ENCODE measurements at places on chromosomes 1 and 21.

DNA sequence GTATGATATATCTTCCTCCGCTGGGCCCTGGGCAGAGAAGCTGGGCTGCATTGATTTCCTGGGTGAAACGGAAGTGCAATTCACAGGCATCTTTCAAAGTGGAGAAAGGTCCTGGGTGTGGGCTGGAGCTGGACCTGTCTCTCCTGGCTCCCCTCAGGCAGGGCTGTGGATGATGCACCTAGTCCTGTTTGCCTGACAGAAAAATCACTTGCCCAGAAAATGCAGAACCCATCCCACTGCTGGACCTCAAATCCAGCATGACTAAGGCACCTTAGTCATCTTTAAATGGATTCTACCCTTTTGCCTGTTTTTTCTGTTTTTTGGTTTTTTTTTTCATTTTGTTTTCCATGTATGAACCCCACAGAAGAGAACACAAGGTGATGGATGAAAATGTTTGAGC, 49.7 kb downstream of the MYSM1 start:
- no peak overlapping the region for H3K4me3 ChIP-seq
- no peaks in the 10 kb centered on the region for H3K4me1 ChIP-seq

GRCh38 chr1:48726139-48726538, 50.6 kb downstream of the BEND5 start:
- no peaks in the 10 kb centered on the region for H3K27me3 ChIP-seq
- H3K4me3 ChIP-seq, result no peak overlapping the region
- H3K27ac ChIP-seq, result no peak overlapping the region
- no peak for DNase-seq
- no peaks in the 10 kb centered on the region for H3K4me1 ChIP-seq

DNA sequence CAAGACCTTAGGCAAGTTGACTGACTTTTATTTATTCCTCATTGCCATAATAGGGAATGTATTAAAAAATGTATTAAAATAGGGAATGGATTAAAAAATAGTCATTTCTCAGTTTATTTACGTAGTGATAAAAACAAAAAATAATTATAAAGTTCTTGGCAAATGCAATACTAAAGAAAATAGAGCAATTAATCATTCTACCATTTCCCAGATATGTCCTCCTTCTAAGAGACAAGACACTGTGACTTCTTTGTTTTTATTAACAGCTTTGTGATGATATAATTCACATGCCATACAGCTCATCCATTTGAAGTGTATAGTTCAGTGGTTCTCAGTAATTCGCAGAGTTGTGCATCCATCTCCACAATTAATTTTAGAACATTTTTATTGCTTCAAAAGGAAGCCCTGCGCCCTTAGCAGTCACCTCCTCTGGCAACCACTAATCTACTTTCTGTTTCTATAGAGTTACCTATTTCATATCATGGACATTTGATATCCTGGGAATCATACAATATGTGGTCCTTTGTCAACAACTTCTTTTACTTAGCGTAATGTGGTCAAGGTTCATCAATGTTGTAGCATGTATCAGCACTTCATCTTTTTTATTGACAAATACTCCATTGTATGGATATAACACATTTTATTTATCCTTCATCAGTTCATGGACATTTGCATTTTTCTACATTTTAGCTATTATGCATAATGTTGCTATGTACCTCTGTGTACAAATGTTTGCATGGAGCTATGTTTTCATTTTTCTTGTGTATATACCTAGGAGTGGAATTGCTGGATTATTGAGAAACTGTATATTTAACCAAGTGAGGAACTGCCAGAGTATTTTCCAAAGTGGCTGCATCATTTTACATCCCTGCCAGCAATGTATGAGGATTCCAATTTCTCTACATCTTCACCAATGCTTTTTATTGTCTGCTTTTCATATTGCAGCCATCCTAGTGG, 5.6 kb downstream of the TBX19 start:
- H3K27ac ChIP-seq, result no peak overlapping the region
- no peaks in the 10 kb centered on the region for H3K27me3 ChIP-seq
- DNase-seq, result no peak
- H3K4me1 ChIP-seq, result no peaks in the 10 kb centered on the region
- no peaks in the 10 kb centered on the region for H3K36me3 ChIP-seq
- no peak overlapping the region for H3K4me3 ChIP-seq

- no peak overlapping the region for H3K27ac ChIP-seq
- H3K27me3 ChIP-seq, result no peaks in the 10 kb centered on the region
- DNase-seq, result no peak
- H3K4me1 ChIP-seq, result no peaks in the 10 kb centered on the region
- H3K36me3 ChIP-seq, result no peaks in the 10 kb centered on the region
Measured at GRCh38 chr1:116716391-116716790, 37.8 kb upstream of the CD2 start.

- DNase-seq, result no peak
- no peaks in the 10 kb centered on the region for H3K36me3 ChIP-seq
- no peaks in the 10 kb centered on the region for H3K4me1 ChIP-seq
- H3K27me3 ChIP-seq, result no peaks in the 10 kb centered on the region
Measured at GRCh38 chr21:19523061-19523460, 1119.5 kb upstream of the TMPRSS15 start.

- H3K27ac ChIP-seq, result no peak overlapping the region
- H3K36me3 ChIP-seq, result peaks cover 27% of the 10 kb centered on the region
- no peak overlapping the region for H3K4me3 ChIP-seq
- H3K4me1 ChIP-seq, result no peaks in the 10 kb centered on the region
- no peaks in the 10 kb centered on the region for H3K27me3 ChIP-seq
Measured at GRCh38 chr1:116411784-116412479, 38.9 kb downstream of the ATP1A1 start.

GRCh38 chr1:228373004-228373680, 33.5 kb downstream of the TRIM11 start:
- no peaks in the 10 kb centered on the region for H3K4me1 ChIP-seq
- no peak overlapping the region for H3K27ac ChIP-seq
- DNase-seq, result no peak
- no peak overlapping the region for H3K4me3 ChIP-seq
- H3K36me3 ChIP-seq, result no peaks in the 10 kb centered on the region
- peaks cover 3% of the 10 kb centered on the region for H3K27me3 ChIP-seq

DNA sequence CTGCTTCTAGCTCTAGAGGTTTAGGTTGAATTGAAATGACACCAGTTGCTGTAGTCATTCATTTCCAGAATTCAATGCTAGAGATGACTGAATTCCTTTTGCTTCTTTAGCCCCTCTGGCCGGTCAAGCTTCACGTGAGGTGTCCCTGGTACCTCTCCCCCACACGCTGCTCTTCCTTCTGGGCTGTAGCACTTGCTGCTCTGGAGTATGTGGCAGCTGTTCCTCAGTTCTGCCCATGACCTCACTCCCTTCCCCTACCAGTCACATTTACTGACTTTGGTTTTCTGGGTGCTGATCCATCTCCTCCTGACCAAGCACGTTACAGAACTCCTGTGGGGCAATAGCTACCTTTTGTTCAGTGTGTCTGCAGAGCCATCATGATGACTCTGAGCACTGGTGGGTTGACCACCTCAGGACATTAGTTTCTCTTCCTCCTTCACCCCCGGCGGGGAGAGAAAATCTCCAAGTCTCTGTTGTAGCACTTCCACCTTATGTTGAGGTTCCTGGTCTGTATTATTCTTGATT, 128.1 kb downstream of the HHAT start:
- H3K27ac ChIP-seq, result no peak overlapping the region
- no peaks in the 10 kb centered on the region for H3K27me3 ChIP-seq
- no peaks in the 10 kb centered on the region for H3K4me1 ChIP-seq
- H3K4me3 ChIP-seq, result no peak overlapping the region
- no peaks in the 10 kb centered on the region for H3K36me3 ChIP-seq

DNA sequence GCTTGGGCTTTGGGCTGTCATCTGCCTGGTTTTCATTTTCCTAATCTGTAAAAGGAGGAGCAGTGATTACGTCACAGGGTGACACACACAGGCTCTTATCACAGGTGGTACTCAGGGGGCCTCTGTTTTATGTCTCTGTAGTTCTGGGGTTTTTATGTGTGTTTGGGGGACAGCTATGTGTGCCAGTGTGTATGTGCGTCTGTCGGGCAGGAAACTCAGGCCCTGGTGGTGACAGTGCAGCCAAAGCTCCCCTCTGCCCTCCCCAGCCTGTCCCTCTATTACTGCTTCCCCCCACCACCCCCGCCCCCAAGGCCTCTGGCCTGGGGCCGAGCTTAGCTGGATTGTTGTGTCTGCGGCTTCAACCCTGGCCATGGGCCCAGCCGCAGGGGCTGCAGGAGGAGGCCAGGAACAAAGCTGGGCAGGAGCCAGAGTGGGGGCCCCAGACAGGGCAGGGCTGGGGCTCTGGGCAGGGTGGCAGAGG, 13.3 kb downstream of the MFAP2 start:
- no peak for DNase-seq
- H3K4me1 ChIP-seq, result no peaks in the 10 kb centered on the region
- no peak overlapping the region for H3K4me3 ChIP-seq
- no peak overlapping the region for H3K27ac ChIP-seq
- H3K36me3 ChIP-seq, result peaks cover 3% of the 10 kb centered on the region

DNA sequence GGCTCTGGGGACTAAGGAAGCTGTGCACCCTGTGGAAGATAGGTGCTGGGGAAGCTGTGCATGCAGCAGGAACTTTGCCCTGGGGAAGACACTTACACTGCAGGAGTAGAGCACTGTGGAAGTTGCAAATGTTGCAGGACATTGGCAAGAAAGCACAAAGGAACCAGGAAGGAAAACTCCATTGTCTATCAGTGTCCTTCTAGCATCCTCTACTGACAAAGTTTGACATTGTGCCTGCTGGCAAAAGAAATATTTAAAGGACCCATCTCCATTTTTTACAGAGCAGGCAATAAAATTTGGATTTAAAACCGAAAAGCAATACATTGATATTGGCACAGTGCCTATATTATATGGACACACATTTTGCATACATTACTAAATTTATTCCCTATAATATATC, 394.1 kb downstream of the PBX1 start:
- no peak for DNase-seq
- no peaks in the 10 kb centered on the region for H3K27me3 ChIP-seq
- H3K27ac ChIP-seq, result no peak overlapping the region
- no peaks in the 10 kb centered on the region for H3K36me3 ChIP-seq

GRCh38 chr1:17874710-17875109, 119.6 kb downstream of the ACTL8 start:
- no peak overlapping the region for H3K27ac ChIP-seq
- peaks cover 1% of the 10 kb centered on the region for H3K27me3 ChIP-seq
- H3K4me3 ChIP-seq, result no peak overlapping the region

GRCh38 chr1:48943826-48944225, 167.1 kb upstream of the BEND5 start:
- DNase-seq, result no peak
- H3K4me3 ChIP-seq, result no peak overlapping the region
- H3K27ac ChIP-seq, result no peak overlapping the region
- no peaks in the 10 kb centered on the region for H3K4me1 ChIP-seq
- H3K27me3 ChIP-seq, result no peaks in the 10 kb centered on the region

DNA sequence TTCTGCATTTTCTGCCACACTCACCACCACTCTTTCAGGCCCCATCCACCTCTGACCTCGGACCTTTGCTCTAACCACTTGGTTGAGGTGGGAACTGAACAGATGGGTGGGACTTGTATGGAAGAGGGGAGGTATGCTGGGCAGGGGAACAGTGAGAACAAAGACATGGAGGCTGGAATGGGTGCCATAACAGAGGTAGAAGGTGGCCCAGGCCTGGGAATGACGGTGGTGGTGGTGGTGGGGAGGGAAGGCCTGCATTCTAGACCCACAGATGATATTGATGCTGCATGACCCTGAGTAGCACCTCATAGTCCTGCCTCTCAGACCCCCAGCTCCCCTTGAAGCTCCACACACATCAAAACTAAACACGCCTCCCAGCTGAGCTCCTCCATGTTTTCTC, 5.2 kb upstream of the CSF3R start:
- peaks cover 10% of the 10 kb centered on the region for H3K27me3 ChIP-seq
- no peak overlapping the region for H3K4me3 ChIP-seq
- DNase-seq, result no peak
- no peaks in the 10 kb centered on the region for H3K4me1 ChIP-seq
- no peaks in the 10 kb centered on the region for H3K36me3 ChIP-seq

DNA sequence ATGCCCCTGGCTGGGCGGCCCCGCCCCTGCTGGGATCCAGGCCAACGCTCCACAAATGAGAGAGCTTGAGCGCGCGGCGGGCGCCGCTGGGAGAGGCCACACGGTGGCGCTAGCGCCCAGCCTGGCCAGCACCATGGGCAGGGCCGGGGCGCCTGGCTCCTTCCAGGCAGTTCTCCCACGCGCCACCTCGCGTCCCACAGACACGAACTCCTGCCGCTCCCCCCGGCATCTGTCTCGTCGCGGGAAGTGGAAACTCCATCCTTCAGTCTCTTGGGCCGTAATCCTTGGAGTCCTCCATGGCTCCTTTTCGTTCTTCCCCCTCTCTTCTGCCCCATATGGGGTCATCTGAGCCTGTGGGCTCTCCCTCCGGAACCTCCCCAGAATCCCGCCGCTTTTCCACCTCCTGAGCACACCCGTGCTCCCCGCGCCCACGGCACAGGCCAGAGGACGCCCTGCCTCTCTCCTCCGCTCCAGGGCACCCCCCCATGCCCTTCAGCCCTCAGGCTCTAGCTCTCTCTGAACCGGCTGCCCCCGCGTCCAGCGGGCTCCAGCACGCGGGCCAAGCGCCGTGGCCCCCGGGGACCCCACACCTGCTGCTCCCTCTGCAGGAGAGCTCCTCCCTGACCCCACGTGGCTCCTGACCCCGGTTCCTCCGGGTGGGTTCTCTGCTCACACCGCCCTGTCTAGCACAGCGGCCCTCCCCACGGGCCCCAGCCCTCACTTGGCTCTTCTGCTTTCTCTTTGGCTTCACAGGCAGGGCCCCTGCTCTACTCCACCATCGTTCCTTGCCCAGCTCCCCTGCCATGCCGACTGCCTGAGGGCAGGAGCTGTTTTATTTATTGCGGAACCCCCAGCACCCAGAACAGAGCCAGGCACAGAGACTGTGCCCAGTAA, 31.9 kb upstream of the EDN2 start:
- H3K27me3 ChIP-seq, result no peaks in the 10 kb centered on the region
- peak; percentile 88 for DNase-seq
- H3K4me1 ChIP-seq, result peaks cover 18% of the 10 kb centered on the region
- H3K27ac ChIP-seq, result peak overlapping the region; percentile 80
- H3K4me3 ChIP-seq, result peak overlapping the region; percentile 37

DNA sequence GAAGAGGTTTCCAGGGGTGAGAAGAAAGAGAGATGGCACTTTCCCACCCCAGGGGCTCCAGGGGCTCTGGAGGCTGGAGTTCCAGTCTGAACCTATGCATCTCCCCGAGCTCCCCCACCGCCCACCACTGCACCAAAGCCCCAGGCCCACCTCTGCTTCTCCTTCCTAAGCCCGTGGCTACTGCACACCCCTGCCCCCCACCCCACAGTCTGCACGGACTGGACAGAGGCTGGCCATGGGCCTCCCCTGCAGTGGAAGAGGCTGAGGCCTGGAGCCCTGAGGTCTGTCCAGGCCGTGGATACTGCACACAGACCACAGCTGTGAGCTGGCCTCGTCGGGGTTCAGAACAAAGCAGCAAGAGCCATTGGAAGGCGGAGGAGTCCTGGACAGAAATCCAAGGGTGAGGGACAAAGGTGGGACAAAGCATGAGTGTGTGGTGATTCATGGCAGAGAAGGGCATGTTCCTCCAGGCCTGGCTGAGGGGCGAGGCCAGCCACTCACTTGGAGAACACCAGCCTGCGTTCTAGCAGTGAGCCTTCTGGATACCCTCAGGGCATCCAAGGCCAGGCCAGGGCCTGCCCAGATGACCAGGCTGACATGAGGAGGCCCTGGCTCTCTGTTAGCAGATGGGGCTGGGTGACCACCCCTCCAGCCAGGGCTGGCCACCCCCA, 244.8 kb upstream of the VAMP3 start:
- no peaks in the 10 kb centered on the region for H3K4me1 ChIP-seq
- H3K4me3 ChIP-seq, result no peak overlapping the region
- H3K27ac ChIP-seq, result no peak overlapping the region
- H3K27me3 ChIP-seq, result no peaks in the 10 kb centered on the region
- no peak for DNase-seq

- no peaks in the 10 kb centered on the region for H3K36me3 ChIP-seq
- no peak overlapping the region for H3K27ac ChIP-seq
- no peaks in the 10 kb centered on the region for H3K4me1 ChIP-seq
- no peak for DNase-seq
- H3K27me3 ChIP-seq, result no peaks in the 10 kb centered on the region
- no peak overlapping the region for H3K4me3 ChIP-seq
Measured at GRCh38 chr1:30037251-30038118, 685.9 kb downstream of the MATN1 start.

All from tibial nerve (tissue), 4 donors.